T-helper 22 cell (primary cell): ENCODE measurements at places on chromosomes 7 and 10.

DNA sequence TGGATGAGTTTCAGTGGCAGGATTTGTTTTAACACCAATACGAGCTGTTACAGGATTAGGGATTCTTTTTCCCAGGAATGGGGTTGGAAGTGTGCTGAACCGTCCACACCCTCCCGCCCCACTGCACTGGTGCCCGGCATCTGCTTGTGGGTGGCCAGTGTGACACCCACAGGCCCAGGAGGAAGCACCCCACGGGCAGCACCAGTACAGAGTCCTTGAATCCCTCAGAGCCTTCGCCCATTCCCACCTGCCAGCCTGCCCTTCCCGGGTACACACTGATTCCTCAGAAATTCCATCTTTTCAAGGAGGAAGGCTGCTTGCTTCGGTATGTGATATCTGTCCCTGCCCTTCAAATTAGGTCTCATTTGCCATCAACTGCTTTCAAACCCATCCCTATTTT, 15.4 kb downstream of the INSIG1 start:
- DNase-seq: no peak

GRCh38 chr7:138880881-138881578, 83.0 kb upstream of the ATP6V0A4 start:
- DNase-seq: no peak

GRCh38 chr10:12717981-12718707, 283.4 kb downstream of the CCDC3 start:
- DNase-seq: no peak

- no peak for DNase-seq
Observed at GRCh38 chr7:139667377-139667776, 110.4 kb downstream of the HIPK2 start.

DNA sequence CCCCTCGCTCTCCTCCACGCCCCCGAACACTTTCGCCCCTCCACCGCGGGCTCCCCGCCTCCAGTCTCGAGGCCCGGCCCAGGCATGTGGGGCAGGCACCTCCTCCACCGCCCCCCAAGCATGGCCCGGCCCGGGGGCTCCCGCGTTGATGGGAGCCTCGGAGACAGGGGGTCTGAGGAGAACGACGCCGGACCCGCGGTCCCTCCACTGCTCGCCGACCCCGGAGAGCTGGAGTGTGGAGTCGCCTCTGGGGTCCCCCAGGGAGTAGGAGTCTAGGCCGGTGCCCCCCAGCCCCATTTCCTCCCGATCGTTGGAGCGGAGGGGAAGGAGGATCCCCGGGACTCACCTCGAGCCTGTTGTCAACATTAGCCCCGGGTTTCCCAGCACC, 206 bp downstream of the UPF2 start:
- DNase-seq: peak; percentile 43

DNA sequence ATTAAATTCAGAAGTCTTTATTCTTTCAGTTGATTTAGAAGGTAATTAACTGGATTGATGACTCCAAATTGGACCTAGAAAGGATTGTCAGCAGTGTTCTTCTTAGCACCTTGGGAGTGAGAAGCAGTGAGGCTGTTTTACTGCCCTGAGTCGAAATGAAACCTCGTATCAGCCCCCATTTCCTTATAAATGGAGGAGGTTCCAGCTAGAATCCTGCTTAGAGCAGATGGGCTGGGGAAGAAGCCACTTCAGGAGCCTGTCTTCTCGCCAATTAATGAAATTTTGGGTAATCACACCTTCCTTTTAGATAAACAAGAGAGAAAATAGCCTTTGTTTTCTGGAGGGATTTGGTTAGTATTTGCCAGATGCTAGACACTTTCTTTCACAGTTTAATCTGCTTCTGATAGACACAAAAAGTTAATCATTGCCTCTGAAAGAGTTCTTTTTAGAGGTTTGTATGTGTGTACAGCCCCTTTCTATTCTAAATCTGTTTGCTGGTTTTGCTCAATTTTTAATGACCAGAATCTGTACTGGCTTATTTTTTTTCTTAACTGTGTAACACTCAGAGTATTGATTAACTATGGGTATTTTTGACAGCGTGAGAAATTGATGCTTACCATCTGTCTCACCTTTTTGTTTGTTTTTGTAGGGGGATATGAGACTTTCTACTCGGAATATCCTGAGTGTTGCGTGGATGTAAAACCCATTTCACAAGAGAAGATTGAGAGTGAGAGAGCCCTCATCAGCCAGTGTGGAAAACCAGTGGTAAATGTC, 4.6 kb downstream of the DUSP5 start:
- DNase-seq: no peak

- no peak for DNase-seq
Observed at GRCh38 chr7:80392229-80393169, 119.4 kb downstream of the GNAT3 start.

DNA sequence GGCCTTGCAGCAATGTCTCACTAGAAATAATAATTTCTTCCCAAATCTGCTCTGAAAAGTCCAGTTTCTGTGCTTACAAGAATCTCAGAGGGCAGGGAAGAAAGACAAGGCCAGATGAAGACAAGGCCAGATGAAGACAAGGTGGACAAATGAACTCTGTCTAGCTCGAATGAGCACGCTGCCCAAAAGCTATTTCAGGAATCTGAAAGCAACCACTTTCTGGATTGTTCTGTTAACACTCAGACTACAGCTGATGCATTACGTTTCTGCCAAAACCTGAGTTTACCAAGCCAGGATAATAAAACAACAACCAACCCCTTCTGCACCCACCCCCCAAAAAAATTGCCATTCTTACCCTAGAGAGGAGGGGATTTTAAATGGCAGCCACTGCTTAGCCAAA, 1073.6 kb downstream of the SORCS3 start:
- no peak for DNase-seq
